ENCODE measurements at places on chromosomes 6 and 20.

DNA sequence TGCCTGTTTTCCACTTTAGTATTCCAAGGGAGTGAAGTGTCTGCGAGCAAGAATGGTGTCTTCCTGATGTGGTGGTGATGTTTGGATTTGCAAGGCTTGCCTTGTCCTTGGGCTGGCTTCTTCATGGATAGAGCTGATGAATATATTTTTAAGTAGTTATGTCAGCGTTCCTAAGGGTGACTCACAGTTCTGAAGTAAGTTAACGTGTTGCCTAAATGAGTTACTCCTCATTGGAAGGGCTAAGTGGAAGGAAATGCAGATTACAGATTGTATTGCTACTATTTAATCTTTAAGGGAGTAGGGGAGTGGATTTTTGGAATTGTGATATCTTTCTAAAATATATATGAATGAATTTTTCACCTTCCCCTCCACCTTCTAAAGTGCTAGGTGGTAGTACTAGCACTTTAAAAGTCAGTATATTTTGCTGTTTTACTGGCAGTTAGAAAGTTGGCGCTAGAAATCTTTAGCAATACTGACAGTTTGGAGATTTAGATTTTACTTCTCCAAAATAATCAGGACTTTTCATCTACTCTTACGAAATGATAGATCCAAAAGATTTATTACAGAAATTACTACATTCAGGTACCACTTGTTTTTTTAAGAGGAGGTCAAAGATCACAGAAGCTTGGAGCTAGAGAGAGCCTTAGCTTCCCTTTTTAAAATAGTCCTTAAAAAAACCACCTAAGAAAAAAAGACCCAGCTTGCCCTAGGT lies 197.4 kb downstream of the JARID2 start:
- peak; percentile 64 for DNase-seq

DNA sequence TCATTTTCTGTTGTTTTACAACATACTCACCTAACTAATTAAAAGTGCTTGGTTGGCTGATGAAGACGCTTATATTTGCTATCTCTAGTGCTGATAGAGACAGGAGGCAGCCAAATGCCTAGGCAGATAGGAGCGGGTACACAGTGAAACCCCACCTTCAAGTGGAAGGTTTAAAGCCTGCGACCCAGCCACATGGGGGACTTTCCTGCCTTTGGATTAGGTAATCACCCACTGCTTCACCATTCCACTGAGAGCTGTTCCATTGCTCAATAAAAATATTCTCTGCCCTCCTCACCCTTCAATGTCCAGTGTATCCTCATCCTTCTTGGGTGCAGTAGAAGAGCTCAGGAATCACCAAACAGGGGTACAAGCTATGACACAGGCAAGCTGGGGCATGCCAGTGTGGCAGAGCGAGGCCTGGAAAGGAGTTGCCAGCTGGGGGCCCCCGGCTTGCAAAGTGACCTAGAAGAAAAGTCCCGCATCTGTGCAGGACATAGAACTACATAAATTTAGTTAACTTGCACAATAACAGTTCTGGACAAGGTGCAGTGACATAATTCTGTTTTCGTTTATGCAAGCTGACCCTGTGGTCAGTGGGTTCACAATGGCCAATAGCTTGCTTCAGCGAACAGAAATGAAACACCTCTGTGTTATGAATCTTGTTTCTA lies 112.0 kb upstream of the MLIP start:
- no peak for DNase-seq

DNA sequence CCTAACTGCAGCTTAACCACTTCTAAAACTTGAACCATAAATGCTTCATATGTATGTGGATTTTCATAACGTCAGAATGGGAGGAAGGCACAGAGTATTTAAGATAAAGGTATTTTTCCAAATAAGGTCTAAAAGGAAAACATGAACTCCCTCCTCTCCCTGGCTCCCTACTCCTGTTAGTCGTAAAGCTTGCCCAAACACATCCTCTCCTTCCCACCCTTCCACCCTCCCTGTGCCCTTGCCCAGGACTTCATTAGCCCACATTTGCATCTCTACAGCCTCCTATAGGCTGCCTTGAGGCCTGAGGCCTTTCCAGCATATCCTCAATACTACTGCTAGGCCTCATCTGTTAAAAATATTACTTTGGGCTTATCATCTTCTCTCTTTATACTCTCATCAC lies 17.1 kb upstream of the SMIM13 start:
- no peak for DNase-seq

DNA sequence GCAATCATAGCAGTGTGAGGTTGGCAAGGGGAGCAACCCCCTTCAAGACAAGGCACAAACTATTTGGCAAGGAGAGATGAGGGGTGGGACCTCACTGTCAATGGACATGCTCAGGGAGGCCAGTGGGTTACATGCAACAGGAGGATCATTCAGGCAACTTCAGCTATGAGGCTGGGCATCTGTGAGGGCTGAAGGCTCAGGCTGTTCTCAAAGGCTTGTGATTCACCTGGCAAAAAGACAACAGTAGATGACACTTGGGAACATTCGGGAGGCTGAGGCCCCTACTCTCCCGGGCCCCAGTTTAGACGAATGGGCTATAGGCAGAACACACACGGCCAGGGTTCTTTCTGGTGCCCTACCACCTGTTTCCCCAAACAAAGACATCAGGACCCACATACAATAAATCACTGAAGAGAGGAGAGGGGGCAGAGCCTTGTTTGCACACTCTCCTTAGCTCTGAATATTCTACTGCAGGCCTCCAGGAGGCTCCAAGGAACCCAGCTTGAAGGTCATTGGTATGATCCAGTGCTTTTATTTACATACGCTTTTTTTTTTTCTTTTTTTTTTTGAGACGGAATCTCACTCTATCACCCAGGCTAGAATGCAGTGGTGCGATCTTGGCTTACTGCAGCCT lies 7.9 kb downstream of the TUBB start:
- DNase-seq: no peak

DNA sequence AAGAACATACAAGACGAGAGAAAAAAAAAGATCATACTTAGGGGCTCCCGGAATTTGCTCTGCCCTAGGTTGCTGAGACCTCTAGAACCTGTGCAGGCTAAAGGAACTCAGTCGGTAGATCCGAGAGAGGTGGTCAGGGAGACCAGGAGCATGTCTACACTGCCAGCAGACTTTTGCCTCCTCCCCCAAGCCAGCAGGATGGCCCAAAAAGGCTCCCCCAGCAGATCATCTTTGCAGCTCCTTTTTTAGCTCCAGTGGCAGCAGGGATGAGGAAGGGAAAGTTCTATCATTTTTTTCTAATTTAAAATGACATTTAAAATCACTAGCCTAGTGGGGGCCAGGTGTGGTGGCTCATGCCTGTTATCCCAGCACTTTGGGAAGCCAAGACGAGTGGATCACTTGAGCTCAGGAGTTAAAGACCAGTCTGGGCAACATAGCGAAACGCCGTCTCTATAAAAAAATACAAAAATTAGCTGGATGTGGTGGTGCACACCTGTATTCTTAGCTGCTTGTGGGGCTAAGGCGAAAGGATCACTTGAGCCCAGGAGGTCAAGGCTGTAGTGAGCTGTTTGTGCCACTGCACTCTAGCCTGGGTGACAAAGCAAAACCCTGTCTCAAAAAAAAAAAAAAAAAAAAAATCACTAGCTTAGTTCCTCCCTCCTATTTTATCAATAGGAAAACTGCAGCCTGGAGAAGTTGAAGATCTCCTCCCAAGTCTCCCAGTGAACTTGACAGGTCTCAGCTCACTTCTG lies 69.3 kb upstream of the MYL9 start:
- no peak for DNase-seq

DNA sequence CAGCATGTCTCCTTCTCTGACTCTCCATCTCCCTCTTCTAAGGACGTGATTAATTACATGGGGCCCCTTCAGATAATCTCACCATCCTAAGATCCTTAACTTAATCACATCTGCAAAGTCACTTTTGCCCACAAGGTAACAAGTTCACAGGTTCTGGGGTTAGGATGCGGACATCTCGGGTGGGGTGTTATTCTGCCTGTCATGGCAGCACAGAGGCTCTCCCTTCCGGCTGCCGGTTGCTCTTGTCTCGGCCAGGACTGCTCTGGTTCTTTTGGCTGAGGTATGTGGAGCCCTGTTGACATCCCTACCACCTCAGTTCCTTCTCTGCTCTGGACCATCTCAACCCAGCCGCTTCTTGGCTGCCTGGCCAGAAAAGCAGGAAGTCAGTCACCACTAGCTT lies 4.2 kb upstream of the CST11 start:
- no peak for DNase-seq

DNA sequence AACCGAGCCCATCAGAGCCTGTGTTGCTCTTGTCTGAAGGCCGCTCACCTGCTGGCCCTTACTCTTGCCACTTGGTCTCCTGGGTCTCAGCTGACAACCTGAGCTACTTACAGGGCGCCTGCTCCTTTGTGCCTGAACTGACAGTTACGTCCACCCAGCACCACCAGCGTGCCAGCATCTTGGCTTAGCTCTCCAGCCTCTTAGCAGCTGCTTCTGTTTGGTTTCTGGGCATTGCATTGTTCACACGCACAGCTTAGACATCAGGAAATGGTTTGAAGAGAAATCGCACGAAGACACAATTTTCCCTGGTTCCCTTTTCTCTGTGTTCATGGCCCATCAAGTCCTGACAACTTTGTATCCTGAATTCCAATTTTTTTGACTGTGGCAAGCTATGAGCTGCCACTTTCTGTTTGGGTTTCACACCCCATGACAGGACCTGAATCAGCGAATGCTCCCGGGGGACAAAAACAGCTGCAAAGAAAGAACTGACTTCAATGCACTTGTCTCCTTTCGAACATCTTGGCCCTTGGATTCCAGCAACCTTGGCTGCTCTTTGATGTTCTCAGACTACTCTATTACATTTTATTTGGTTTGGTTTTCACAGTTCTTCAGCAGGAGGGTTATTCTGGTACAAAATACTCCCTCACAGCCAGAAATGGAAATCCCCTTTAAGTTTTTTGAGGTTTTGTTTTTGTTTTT lies 45.2 kb upstream of the LY86 start:
- DNase-seq: no peak

GRCh38 chr6:68158256-68158655 lies 476.8 kb upstream of the ADGRB3 start:
- DNase-seq: no peak

DNA sequence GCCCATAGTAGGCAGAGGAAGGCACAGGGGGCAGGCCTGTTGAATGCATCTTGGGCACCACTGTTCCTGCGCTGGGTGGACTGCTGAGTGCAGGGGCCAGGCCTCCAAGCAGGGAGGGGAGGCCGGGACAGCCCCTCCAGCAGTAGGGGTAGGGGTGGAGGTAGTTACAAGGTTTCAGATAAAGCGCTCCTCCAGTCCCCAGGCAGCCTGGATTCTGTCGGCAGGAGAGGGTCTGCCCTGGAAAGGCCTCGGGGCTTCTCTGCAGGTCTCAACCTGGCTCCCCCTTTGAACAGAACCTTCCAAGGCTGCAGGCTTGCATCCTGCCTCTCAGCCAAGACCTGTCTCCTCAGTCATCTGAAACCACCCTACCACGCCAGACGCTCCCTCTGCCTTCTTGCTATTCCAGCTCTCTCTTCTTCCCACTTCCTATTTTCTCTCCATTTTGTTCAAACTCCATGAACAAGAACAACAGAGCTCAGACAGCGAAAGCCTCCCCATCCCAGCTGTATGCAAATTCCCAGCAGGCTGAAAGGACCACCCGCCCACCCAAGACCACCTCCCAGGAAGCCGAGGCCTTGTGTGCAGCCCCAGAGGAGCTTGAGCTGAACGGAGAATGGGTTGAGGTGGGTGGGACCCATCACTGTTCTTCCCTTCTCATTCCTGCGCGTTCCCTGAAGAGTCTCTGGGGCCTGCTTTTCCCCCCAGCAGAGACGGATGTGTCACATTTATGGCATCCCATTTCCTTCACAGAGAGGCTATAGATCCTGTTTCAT lies 1.4 kb downstream of the MLN start:
- DNase-seq: no peak
